DMS 273 treated with DMSO at 0.1 percent for 48 hours (cell line): ENCODE measurements at places on chromosomes 5 and 9.
A peak's percentile ranks its signal among the peaks of the same experiment; 100 is the strongest.

DNA sequence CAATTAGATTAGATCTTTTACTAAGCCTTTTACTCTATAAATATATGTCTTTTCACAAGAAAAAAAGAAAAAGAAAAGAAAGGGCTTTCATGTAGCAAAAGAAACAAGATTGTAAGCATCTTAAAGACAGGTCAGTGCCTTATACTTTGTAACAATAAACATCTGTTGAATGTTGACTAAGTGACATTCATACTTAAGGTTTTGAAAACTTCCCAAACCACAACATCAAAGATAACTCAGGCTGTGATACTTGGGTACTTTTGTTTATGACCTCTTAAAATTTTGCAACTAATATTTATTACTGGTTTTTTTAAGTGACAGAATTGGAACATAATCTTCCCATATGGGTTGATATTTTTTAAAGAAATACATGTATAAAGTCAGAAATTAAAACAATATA is 7.4 kb downstream of the GRAMD2B start:
- DNase-seq: no peak

DNA sequence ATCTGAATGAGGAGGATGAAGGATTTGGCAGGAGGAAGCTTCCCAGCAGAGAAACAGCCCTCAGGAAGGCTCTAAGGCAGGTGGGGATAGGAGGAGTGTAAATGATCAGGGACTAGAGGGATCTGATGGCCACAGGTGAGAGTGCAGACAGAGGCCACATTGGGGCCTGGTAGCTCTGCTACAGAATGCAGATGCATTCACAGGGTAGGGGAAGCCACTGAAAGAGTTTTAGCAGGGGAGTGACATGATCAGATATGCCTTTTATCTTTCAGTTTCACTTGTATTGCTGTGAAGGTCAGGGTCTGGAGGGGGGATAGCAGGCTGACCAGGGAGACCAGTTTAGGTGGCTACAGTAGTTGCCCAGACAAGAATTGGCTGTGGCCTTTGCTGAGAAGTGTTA is 3.0 kb downstream of the TXNDC15 start:
- no peak for DNase-seq

DNA sequence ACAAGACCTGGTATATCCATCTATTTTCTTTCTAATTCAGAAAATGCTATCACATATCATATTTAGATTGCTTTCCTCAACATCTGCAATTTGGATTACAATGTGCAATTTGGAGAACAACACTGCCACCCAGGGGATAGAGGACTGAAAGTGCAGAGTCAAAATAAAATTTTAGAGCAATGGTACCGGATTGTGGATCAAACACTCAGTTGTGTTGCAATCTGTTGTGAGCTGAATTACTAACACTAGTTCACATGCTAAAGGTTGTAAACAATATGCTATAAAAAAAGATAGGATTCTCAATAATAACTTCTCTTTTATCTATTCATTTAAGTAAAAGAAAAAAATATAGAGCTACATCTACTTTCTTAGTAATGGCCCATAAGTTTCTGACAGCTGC is 11.9 kb upstream of the SRFBP1 start:
- no peak for DNase-seq

DNA sequence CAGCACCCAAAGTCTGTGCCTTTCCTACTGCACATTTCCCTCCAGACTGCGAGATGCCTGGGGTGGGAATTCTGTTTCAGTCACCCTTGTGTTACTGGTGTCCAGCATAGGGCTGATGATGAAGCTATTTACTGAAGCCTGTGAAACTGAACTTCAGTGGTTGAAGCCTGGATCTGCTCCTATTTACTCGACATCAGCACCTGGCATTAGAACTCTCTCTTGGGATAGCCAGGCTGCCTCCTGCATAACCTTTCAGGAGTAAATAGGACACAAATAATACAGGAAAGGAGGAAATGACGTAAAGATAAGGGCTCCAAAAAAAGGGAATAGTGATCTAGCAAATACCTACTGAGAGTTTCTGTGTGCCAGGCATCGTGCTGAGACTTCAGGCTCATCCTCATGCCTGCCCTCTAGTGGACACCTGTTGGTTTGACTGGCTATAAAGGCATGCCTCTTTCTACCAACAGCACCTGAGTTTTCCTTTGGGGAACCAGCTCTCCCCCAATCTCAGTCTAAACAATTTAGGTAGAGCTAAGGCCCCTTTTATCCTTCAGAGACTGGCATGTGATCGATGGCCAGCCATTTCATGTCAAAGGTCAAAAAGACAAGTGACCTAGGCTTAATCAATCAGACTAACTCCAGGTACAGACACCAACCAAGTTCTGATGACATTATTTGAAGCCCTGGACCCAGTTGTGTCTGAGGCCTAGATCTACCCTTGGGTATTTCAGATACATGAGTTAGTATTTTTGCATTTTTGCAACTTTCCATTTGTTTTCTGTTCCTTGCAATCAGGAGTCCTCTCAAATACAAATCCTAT is 192.1 kb upstream of the TRIM32 start:
- no peak for DNase-seq

DNA sequence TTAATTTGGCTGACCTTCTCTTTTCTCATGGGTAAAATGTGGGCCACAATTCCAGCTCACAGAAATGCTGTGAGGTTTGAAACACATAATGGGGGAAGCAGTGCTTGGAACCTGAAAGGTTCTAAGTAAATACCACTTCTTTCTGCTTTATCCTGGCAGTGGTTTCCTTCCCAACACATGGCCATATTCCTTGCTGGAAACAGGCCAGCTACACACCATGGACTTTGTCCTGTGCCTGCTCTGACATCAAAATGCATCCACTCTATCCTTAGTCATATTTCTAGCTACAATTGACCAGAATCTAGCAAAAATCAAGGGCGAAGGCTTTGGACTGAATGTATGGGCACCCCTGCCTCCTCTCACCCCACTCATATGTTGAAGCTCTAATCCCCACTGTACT is 93.1 kb upstream of the TRPC7 start:
- DNase-seq: no peak

GRCh38 chr5:156528673-156529072 is 201.7 kb downstream of the SGCD start:
- no peak for DNase-seq

GRCh38 chr9:137390553-137391410 is 32.2 kb downstream of the EXD3 start:
- DNase-seq: peak; percentile 9

- no peak for DNase-seq
Measured at GRCh38 chr5:149125386-149125891, 15.9 kb upstream of the ABLIM3 start.

GRCh38 chr9:129178568-129179382 is 714 bp upstream of the IER5L start:
- DNase-seq: no peak

- no peak for DNase-seq
Measured at GRCh38 chr5:16806711-16807546, 129.2 kb downstream of the MYO10 start.

DNA sequence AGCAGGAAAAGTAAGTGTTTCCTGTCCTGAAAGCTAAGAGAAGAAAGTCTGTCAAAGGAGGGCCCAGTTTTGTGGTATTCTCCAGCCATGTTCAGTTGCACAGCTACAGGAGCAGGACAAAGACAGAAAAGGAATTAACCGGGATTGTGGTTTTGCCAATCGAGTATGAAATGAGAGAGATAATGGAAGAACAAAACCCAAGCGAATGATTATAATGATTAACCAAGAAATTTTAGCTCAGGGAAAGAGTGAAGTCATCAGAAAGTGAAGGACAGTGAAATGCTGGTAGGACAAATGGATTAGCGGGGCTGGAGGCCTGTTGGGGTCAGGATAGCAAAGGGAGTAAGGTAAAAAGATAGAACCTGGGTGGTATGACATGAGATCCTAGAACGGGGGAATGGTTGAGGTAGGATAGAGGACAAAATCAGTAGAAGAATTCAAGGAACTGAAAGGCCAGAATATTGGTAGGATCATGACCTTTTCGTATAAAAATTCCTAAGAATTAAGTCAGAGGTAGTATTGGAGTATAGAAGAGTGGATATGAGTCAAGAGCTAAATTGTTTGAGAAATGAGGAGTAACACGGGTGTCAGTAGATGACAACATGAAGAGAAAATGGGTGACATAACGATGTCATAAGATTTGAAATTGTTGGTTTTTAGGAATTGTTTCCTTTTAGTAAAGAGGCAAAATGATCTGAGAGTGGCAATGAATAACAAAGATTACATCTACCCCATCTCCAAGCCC is 52.8 kb downstream of the DIAPH1 start:
- no peak for DNase-seq

GRCh38 chr5:39218482-39219402 is 621 bp downstream of the FYB1 start:
- DNase-seq: no peak

GRCh38 chr9:92740969-92741368 is 23.7 kb downstream of the BICD2 start:
- DNase-seq: no peak

GRCh38 chr9:107274953-107275422 is 8.1 kb upstream of the RAD23B start:
- DNase-seq: no peak

DNA sequence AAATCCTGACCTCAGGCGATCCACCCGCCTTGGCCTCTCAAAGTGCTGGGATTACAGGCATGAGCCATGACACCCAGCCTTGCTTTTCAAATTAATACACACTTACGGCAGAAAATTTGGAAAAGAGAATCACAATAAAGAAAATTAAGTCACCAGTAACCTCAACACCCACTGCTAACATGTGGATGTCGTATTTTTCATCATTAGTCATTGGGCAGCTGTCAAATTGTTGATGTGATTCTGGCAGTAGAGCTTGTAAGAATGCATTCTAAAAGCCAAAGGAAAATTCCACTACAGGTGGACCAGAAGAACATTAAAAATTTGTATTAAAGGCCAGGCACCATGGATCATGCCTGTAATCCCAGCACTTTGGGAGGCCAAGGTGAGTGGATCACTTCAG is 237.3 kb upstream of the TUT7 start:
- DNase-seq: no peak

DNA sequence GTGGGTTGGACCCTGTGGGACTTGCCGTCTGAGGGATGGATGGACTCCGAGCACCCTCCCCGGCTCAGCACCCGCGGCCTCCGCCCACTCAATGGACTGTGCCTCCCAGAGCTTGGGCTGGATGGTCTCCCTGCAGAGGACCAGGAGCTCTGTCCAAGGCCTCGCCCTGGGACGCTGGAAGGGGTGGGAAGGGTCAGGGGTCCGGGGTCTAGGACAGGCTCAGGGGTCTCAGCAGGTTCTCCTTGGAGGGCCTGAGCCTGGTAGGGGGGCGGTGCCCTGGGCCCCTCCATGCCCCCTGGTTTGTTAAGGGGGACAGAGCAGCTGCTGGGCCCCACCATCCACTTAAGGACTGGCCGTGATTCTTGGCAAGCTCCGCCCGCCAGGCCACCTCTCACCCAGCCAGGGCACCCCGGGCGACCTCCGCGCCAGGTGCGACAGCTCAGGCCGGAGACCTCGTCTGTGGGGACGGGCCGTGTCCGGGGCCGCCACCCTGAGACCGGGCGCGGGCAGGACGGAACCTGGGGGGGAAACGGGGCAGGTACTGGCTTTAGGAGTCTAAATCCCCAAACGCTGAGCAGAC is 29.2 kb downstream of the EXOC3 start:
- no peak for DNase-seq

DNA sequence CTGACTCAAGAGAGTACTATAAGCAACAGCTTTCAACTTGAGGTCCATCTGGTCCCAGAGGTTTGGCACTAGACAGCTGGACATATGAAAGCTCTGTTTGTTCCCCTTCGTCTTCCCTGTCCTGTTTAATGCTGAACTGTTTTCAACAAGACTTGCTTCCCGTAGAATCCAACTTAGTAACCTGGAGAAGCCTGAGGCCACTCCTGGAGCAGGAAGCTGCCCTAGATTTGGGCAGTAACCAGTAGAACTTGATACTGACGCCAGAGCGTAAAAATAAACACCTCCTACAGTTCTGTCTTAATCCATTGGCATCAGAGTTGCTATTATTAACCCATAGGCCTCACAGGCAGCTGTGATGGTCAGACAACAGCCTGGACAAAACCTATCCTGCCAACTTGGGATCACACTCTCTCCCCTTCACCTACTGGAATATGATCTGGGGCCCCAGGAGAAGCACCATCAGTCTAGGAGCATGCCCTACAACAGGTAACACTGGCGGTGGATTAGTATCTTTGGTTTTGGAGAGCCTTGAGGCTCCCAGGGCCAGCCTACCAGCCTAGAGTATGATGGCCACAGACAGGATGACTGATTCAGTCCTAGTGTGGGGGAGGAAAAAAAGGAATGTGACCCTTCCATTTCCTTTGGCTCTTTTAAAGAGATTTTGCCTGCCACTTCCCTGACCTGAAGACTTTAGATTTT is 29.2 kb downstream of the RUSC2 start:
- DNase-seq: no peak

DNA sequence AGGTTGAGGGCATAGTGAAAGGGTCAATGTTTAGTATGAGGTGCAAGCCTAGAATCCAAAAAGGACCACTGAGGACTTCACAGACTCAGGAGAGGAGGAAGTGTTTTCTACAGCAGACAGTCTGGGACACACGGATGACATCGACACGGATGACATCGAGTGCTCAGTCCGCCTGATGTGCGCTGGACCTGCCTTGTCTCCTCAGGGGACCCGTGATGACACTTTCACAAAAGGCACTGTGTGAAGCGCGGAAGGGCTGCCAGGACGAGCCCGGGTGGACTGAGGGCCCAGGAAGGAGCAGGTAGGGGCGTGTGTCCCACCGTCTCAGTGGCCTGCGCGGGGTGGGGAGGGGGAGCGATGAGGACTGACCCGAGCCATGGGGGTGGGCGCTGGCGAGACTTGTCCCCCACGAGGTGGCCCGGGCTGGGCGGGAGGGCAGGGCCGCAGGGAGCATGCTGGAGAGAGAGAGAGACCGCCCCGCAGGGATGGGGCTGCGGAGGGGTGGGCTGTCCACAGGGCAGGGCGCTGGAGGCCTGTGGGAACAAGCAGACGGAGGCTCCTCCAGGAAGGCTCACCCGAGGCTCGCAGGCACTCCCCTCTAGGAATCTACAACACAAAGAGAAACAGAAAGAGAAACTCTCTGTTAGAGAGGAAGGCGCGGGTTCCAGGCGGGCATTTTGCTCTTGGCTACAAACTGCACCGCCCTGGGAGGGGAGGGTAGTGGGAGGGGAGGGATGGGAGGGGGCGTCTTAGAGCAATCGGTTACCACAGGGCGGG is 54.9 kb downstream of the USP20 start:
- no peak for DNase-seq

- DNase-seq: no peak
Measured at GRCh38 chr5:149728303-149728702, 1.8 kb upstream of the PPARGC1B start.

- no peak for DNase-seq
Measured at GRCh38 chr5:39400713-39401578, 23.8 kb downstream of the DAB2 start.

- DNase-seq: no peak
Measured at GRCh38 chr9:16540743-16541613, 329.5 kb downstream of the BNC2 start.

DNA sequence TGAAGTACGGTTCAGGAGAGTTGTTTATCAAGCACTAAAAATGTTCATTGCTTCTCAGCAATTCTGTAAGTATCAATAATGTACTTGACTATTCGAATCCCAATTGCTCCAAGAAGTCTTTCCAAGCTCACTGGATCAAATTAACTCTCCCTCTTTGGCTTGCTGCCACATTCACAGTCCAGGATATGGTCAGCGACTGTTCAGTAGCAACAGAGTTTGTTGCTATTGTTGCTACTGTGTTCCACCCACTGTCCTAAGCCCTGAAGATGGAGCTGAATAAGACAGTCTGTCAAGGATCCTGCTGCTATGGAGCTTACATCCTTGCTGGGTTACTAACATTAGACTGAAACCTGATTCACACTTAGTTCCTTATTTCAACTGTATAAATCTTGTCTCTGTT is 110.8 kb downstream of the FGF10 start:
- no peak for DNase-seq
